ENCODE measurements at places on chromosomes 11 and 22.

- no peak for DNase-seq
Observed at GRCh38 chr11:2378527-2379210, 1.6 kb downstream of the CD81 start.

DNA sequence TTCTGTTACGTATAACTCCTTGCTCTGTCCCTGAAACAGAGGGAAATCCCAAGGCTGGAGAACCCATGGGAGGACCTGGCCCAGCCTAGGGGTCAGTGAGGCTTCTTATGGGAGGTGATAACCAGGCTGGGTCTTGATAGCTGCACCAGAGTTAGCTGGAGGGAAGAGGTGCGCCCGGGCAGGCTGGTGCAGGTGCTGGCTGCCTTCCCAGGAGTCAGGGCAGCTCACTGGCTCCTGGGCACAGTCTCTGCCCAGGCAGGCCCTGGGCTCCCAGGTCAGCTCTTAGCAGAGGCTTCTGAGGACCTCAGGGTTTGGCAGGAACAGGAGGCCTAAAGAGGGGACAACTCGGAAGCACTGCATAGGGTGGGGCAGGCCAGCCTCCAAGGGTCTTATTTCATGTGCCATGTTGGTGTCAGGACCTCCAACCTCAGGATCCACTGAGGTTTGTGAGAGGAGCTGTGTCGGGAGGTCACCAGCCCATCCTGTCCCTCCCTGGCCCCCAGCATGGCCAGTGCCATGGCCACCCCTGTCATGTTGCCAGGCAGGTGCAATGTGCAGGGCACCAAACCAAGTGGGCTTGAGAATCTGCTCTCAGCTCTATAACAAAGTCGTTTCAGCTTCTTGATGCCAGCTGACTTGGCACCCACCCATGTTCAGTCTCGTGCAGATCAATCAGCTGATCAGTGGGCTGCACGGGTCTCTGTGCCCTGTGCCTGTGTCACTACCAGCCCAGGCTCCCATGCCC, 20.5 kb upstream of the CELSR1 start:
- DNase-seq, result no peak

GRCh38 chr11:13776134-13776815, 107.8 kb downstream of the FAR1 start:
- DNase-seq, result peak; percentile 43

- DNase-seq, result no peak
Observed at GRCh38 chr22:49768951-49769690, 58.6 kb downstream of the BRD1 start.

DNA sequence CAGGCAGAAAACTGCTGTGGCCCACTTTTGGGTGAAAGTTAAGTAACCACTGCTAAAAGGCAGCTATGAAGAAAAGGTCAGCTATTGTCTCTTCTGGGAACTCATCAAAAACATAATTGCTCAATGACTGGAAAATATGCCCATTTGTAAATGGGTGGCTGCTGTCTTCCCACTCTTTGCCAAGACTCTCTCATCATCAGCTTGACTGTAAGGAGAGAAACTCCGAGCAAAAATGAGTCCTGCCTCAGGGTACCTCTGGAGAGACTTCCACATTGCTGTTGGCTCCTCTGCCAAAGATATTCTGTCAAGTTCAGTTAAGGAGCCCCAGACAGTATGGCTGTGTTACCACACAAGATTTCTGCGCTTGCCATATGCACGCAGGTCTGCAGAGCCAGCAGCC, 138.7 kb downstream of the BBOX1 start:
- DNase-seq, result no peak

GRCh38 chr11:20067665-20068064, 92.6 kb downstream of the DBX1 start:
- no peak for DNase-seq

GRCh38 chr11:70423523-70424505, 25.5 kb downstream of the CTTN start:
- peak; percentile 7 for DNase-seq

DNA sequence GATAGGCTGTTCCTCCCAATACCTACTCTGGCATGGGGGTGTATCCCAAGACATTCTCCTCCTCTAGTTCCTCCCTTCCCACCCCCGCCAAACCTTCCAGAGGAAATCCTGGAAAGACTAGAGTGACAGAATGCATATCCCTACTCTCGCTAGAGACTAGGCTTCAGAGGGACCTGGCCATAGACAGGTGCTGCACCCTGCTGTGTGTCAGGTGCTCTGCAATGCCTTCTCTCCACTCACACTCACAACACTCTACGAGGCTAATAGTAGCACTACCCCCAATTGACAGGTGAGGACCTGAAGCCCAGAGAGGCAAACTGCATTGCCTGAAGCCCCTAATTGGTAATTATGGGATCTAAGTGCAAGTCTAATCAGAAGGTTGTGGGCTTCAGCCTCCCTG, 46.2 kb upstream of the LMO1 start:
- no peak for DNase-seq

DNA sequence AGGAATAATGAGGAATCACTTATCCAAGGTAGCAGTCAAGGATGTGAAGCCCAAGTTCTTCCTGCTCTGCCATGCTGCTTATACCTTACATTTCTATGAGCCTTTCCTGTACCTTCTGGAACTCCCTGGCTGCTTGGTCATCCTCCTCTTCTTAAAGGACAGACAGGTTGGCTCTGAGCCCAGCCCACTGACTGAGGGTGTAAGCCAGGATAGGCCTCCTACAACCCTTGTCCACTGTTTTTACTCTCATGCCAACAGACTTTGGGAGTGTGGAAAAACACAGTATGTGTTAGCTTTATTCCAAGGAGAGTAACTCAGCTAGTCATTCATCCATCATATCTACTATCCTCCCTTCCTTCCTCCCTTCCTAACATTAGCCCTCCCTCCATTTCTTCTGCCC, 47.5 kb downstream of the IRAG1 start:
- DNase-seq, result no peak

DNA sequence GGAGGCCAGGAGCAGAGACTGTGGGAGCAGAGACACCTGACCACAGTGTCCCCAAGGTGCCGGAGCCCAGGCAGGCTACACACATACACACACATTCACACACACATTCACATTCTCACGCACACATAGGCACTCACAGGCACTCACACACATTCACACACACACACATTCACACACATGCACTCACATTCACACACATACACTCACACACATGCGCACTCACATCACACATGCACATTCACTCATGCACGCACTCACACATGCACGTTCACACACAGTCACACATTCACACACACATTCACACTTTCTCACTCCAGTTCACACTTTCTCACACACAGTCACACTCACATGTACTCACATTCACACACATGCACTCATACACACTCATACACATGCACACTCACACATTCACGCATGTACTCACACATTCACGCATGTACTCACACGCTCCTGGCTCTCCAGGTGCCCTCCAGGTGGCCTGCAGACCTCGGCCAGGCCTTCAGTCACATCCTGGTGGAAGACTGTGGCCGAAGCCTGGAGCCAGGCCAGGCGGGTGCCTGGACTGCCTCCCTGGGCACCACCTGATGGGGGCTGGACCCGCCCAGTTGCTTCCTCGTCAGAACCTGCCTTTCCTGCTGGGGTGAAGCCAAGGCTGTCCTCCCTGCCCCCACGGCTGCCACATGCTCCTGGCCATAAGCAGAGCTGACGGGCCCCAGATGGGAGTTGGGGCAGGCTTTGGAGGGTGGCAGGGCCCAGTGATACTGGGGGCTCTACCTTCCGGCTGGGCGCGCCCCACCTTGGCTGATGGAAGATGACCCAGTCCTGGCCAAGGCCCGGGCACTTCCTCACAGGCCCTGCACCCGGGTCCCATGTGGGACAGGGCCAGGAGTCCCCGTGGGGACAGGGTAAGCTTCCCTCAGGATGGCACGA, 89.5 kb downstream of the WNT7B start:
- no peak for DNase-seq

- peak; percentile 34 for DNase-seq
Observed at GRCh38 chr11:103055221-103055890, 36.6 kb downstream of the DCUN1D5 start.

GRCh38 chr22:30564761-30565119, 9.7 kb downstream of the GAL3ST1 start:
- DNase-seq, result no peak

DNA sequence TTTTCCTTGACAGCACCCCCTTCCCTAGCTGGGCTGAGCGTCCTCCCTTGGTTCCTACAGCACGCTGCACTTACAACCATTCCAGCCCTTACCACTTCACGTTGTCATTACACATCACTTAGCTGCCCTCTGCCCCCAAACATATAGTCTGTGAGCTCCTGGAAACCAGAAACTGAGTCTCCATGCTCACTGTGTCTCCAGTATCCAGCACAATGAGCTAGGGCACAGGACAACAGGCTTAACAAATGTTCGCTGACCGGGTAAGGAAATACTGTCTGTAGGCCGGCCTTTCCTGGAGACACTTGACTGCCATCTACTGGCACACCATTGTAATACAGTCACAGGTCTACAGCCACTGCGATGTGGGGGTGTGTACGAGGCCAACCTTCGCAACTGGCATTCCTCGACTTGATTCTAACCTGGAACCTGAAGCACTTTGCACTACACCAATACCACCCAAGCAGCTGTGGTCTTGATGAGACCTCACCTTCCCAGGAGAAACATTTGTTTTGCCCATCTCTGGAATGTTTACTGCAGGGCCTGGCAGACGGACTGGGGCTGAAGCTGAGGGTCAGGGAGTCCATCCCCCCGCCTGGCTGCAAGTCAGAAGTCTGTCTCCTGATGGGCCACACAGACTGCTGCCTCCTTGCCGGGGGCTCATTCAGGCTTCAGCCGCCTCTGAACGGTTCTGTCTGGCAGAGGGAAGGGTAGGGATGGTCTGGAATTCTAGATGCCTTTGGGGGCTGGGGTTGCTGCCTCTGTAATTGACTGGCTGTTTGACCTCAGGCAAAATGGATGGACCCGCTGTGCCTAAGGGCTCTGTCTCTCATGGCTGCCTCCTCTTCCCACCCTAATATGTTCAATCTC, 72.0 kb downstream of the SYN3 start:
- peak; percentile 50 for DNase-seq

DNA sequence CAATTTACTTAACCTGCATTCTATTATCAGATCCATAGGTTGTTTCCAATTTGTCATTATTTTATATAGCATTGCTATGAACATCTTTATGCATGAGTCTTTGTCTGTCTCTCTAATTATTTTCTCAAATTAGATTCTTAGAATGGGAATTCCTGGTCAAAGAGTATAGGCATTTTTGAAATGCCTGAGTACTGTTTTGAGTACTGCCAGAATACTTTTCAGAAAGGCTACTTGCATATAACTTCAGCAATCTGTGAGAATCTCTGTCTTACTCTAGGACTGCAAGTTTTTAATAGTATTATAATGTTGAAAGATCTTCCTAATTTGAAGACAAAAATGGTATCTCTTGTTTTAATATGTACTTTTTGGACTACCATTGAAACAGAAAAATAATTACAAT, 56.6 kb downstream of the KCNC1 start:
- DNase-seq, result no peak

DNA sequence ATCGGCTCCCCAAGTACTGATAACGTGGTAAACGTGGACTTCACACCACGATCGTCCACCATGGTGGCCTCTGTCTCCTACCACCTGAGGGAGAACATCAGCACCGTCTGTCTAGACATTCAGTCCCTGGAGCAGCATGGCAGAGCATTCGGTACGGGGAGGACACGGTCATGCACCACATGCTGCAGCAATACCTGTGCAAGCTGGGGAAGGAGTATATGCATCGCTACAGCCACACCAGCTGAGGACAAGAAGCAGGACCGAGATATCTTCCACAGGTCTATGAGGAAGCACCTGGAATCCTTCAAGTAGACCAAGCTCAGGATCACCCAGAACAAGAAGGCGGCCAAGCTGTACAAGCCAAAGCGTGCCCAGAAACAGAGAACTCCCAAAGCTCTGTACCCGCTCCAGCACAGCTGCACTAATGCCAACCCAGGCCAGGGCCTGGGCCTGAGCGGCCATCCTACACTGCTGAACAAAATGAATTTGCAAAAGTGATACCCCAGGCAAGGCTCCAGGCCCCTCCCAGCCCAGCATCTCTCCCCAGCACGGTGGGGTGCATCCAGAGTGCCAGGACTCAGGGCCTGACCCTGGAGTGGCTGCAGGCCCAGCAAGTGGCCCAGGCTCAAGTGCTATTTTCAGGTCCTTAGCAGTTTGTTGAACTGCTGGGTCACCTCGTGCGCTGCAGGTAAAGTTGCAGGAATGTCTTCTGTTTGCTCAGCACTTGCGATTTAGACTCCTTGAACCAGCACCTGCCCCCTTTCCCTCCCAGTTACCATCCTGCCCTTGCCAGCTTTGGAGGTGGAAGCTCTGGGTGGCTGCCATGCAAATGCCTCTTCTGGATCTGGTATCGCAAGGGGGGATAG, 119.3 kb upstream of the SERPIND1 start:
- no peak for DNase-seq

DNA sequence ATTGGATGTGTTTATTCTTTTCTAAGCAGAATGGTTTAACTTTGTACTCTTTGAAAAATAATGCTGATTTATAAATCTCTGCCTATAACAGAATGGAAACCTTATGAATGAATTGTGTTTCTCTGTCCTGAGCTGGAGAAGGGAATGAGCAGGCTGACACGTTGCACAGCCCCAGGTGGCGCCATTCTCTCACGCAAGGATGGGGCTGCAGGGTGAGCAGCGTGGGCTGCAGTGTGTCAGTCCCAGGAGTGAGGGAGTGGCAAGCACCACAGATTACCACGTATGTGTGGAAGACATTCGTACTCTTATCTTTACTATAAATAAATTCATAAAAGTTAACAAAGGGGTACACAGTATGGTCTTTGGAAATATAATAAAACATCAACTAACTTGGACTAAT, 33.4 kb downstream of the FDX1 start:
- no peak for DNase-seq

DNA sequence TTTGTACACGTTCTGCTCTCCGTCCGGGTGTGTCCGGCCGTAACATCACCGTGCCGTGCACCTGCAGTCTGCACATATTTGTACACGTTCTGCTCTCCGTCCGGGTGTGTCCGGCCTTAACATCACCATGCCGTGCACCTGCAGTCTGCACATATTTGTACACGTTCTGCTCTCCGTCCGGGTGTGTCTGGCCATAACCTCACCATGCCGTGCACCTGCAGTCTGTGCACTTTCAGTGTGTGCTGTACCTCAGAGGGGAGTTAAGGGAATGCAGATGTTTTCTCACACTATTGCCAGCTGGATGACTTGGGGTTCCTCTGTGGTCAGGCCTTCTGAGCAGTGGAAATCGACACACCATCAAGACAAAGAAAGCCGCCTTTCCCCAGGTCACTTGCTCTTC, 4.2 kb downstream of the TTLL8 start:
- DNase-seq, result no peak

DNA sequence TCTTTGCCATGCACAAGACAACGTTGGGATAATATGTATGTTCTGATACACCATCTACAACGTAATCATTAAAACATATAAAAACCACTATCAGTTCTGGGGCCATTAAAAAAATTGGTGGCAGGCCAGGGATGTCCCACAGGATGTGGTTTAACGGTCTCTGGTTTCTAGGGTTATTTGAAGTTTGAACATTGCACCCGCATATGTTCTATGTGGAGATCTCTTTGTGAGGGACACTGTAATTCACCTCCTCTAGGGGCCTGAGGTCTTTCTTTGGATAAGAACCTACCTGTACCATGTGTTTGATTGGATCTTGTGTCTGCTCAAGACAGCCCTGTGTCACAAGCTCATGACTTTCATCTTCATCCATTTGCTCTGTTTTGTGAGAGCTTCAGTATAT, 73.2 kb downstream of the GGTLC2 start:
- no peak for DNase-seq
